ENCODE measurements at places on chromosomes 7 and 10.

GRCh38 chr10:31395695-31396094, 76.7 kb downstream of the ZEB1 start:
- no peak for DNase-seq

DNA sequence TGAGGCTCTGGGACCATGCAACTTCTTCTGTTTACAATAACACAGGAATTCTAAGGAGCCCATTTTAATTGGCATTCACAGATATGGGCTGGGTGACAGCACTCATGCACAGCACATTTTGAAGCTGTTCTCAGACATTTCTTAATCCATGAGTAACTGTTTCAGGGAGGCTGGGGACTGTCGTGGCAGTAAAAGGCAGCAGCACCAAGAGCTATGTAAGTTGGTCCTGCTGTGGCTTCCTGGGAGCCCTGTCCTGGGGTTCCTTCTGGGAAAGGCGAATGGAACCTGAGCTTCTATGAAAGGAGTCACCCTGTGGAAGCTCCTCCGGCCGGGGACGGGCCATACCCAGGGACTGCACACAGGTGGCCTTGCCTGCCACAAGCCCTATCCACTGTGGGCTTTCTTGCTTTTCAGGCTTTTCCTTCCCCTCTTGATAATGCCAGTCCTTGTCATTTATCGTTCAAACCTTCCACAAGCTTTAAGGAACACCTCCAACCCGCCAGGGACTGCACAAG, 40.5 kb downstream of the COBL start:
- DNase-seq = no peak

DNA sequence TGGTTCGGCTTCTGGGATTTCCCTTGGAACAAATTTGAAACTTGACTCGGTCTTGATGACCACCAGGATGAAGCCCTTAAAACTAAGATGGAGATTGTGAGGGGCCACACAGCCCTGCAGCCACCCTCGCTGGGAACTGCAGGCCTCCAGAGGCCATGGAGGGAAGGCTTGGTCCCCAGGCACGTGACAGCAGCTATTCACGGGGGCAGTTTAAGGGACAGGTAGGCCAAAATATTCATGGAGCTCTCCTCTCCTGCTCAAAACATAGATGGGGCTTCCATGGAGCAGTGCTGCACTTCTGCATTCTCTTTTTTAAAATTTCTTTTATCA, 137.0 kb downstream of the ADCY1 start:
- DNase-seq = no peak

- no peak for DNase-seq
These were observed 77.9 kb downstream of the CCNY start for GRCh38 chr10:35413985-35414861.

- no peak for DNase-seq
These were observed 20.2 kb upstream of the SEC61A2 start for GRCh38 chr10:12109286-12109685.

- no peak for DNase-seq
These were observed 213.5 kb downstream of the PAXIP1 start for GRCh38 chr7:154789404-154789803.

- DNase-seq = no peak
These were observed 21.9 kb upstream of the FOXP2 start for GRCh38 chr7:114392686-114393085.

DNA sequence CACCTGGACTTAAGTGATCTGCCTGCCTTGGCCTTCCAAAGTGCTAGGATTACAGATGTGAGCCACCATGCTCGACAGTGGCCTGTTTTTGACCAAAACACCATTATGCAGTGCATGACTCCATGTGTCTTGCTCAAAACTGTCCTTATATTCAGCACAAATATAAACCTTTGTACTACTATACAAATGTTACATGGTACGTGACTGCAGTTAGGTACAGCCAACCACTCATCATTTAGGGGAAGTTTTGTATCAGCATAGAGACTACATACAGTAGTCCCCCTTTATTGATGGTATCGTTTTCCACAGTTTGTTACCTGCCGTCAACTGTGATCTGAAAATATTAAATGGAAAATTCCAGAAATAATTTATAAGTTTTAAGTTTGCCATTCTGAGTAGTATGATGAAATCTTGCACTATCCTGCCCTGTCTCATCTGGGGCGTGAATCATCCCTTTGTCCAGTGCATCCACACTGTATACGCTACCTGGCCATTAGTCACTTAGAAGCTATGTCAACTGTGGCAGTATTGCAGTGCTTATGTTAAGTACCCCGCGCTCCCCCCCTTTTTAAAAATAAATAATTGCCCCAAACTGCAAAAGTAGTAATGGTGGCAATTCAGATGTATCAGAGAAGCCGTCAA, 23.3 kb upstream of the ZNF282 start:
- DNase-seq = no peak

DNA sequence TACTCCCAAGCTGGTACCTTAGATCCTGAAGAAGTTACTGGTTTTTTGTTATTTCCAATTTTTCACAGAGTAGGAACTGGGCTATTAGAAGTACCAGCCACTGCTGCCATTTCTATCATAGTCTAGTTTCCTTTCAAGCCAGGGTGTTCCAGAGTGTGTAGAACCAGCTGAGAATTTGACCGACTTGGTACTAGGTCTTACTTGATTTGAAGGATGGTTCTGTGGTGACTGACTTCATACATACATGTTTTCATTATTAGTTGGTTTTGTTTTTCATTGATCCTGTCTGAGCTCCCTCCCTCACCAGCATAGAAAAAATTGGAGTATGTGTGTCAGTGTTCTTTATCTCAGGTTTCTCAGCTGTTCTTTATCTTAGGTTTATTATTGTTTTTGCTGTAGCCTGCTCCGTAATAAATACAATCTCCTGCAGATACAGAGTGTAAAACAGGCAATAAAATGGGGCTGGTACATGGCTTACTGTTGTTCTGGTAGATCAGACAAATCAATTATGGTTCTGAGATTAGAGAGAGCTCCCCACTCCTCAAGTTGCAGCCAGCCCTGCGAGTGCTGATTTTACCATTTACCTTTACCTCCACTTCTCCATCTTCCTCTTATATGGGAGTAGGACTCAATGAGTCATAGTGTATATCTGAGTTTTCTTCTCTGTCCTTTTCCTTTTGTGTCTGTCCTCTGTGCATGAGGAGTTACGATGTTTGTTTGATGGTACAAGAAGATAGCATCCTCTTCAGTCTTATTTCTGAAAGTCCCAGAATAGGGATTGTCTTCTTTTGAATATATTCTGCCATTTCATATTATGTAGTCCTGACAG, 122.6 kb downstream of the LRRC4 start:
- DNase-seq = no peak

GRCh38 chr7:33771422-33771821, 133.9 kb upstream of the BMPER start:
- no peak for DNase-seq

DNA sequence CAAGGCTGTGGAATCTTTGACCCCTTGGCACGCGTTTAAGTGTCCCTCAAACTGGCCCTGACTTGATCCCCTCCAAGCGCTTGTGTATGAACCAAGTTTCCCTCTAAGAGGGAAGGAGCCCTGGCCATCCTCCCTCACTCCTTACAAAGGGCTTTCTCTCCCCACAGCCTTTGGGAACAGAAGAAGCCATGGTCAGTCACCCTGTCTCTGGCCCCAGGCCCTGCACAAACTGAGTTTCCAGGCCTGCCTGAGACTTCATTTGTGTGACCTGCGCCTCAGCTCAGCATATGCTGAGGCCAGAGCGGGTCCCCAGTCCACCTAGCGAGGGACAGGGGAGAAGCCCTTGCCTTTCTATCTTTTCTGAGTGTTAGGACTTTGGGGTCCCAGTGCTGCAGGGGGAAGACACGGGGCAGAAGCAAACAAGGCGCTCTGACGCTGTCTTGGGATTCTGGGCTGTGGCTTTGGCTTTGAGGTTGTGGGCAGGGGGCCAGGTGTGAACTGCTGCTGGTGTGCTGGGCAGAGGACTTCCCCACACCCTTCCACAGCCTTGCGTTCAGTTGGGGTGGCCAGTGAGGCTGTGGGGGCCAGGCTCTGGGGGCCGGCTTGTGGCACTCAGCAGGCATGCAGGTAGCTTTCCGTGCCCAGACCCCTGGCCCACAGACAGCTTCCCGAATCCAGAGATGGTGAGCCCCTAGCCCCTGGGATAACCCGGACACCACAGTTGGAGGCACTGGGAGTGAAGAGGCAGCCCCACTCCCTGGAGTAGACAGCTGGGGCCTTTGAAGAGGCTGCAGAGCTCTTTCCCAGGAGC, 1.5 kb downstream of the RET start:
- no peak for DNase-seq

DNA sequence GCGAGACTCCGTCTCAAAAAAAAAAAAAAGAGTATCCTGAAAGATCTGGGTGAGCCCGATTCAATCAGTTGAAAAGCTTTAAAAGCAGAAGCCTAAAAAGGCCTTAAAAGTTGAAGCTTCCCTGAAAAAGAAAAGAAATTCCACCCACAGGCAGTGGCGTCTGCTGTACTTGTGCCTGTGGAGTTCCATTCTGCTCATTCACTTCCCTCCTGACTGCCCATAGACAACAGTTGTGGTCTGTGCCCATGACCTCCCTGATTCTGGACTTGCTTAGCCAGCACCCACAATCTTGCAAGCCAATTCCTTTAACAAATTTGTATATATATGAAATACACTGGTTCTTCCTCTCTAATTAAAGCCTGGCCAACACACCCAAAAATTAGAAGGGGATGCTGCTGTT, 141.7 kb downstream of the DLG5 start:
- no peak for DNase-seq

GRCh38 chr10:122222638-122223037, 48.5 kb upstream of the BTBD16 start:
- DNase-seq = no peak

DNA sequence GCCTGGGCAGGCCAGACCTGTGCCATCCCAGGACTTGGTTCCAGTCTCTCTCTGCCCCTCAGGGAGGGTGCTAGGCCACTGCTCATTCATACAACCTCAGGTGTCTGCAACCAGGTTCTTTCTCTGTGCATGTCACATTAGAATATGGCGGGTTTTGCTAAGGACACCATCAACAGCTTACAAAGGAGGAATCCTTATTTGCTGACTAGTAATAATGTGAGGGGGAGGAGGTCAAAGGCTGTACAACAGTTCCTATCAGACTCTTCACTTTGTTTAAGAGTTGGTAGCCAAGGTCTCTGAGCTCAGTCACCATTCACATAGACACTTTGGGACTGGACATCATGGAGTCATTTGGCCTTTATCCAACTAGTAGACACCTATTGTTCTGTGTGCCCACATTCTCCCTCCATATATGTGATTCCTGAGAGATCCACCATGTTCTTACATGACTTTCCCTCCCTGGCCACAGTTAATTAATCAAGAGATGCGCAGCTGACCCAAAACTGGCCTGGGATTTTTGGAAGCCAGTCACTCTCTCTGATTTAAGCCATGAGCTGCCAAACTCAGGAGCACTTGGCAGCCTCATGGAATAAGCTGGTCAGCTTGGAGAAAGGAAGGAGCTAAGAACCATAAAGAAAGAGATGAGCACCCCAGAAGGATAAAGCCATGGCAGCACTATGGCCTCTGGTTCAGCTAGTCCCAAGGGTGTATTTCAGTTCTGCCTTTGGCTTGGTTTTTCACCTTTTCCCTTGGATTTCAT, 51.2 kb downstream of the DPCD start:
- DNase-seq = no peak

- no peak for DNase-seq
These were observed 408.6 kb upstream of the NPVF start for GRCh38 chr7:25636871-25637283.

DNA sequence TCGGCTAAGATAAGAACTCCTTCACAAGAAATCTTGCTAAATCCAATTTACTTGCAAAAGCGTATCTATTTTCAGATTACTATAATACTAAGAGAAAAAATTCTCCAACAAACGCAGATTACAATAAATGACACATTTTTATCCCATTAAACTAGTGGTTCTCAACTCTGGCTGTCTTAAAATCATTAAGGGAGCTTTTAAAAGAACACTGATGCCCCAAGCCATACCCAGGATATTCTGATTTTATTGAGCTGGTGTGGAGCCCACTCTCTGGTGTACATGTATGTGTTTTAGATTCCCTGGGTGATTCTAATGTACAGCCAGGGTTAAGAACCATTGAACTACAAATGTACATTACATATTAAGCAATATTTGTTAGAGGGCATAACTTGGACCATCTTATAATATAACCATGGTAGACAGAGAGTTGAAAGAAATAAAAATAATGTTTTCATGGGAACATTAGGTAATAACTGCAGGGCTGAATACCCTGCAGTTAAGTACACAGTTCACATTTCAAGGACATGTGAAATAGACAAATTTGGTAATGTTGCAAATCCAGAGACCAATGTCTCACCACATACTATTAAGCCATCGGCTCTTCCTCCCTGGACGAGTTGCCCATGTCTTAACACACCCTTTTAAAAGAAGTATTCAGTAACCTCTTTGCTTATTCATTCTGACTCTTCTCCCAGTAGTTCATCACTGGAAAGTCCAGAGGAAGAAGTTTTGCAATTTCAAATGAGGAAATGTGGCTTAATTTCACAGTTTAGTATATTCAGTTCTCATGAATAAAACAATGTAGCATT, 6.2 kb downstream of the GSAP start:
- DNase-seq = no peak

DNA sequence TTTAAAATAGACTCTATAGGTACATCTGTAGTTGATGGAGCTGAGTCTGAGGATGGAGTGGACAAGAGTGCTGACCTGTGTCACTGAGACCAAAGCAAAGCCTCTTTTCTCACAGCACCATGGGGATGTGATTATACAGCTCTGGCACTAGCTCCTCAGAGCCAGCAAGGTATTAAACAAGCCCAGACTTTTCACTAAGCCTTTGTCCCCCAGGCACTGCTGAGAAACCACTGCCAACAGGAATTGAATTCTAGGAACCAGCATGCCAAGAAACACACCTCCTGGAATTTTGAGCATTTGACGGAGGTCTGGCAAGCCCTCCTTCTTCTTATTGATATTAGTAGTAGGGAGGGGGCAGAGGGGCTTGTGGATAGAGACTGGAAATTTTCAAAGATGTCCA, 147.0 kb downstream of the C1GALT1 start:
- no peak for DNase-seq

DNA sequence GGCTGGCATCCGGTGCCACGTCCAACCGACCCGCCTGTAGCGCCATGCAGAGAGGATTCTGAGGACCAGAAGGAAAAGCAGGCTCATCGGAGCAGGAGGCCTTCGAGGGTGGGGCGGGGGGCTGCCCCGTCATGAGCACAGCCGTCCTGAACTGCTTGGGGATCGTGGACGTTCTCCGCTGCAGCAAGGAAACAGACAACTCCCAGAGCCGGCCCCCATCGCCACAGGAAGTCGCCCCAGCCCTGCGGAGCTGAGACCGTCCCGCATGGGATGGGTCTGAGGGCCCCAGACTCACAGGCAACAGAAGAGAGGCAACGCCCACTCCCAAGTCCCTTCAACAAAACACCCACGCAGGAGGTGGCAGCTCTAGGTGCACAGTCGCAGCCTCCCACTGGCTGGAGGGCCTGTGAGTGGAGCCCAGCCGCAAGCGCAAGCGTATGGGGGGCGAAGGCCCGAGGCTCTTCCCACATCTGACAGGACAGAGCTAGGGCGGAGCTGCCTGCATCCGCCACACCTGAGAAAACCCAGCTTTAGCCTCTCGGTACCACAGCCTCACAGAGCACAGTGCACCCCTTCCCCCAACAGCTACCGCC, 64.7 kb upstream of the TNRC18 start:
- no peak for DNase-seq

- no peak for DNase-seq
These were observed 606.5 kb upstream of the MGMT start for GRCh38 chr10:128860574-128860973.

All from NCI-H2081 treated with DMSO at 0.1 percent for 48 hours (cell line).